ENCODE measurements at places on chromosomes 1 and 21. TPM values are rescaled to one million over a fixed set of nuclear protein-coding genes. Genes with fewer than 3 reads are reported as not detected.
A peak's percentile ranks its signal among the peaks of the same experiment; 100 is the strongest.

DNA sequence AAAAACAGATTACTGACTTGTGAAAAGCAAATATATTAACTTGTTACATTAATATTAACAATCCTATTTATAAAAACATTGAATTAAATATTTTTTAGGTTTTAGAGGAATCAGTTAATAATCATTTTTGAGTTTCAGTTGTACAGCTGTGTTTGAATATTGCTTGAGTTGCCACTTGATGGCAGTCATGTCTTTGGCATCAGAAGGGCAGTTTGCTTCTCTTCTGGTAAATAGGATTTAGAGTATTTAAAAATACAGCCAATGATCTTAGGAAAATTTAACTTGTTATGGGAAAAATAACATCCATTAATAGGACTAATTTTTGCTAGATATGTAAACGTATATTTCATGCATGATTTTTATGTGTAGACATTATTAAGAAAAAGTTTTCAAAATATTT, 234.1 kb downstream of the NCAM2 start:
- DNase-seq, result peak; percentile 42

DNA sequence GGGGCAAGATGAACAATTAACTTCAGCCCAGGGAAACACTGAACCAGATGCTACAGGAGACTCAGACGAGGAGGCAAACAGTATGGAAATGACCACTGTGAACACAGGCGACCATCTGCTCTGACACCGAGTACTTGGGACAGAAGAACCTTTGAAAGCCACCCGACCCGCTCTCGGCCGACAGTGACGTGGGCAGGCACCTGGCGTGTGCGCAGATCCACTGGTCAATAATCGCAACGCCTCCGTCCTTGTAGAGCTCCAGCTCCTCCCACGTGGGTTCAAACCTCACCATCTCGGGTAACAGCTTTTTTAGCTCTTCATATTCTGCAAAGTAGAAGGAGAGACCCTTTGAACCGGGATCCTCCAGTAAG, 20.3 kb downstream of the POFUT2 start:
- no peak for DNase-seq

DNA sequence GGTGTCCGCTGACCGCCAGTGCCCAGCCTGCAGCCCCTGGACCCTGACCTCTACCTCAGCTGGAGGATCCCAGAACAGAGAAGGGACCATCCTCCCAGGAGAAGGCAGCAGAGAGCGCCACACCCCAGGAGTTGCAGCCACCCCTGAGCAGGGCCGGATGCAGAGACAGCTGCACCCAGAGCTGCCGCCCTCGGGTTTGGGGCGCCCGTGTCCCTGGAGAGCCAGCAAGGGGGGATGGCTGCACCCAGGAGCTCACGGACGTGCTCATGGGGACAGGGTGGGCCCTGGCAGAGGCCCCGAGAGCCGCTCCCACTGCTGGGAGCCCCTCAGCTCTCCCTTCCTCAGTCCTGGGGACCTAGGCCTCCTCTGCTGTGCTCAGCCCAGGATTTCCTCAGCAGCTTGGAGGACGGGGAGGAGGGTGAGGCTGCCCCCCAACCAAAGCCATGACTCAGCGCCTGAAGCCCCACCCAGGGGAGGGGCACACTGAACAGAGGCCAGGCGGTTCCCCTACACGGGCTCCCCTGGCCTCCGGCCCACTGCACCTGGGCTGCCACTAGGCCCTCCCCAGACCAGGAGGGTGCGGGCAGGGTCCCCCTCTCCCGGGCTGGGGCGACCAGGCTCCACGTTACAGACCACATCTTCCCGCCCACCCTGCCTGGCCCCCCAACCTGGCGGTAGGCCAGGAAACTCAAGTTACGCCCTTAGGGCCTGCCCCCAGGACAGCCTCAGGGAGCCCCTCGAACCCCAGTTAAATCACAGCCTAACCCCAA, 2.2 kb downstream of the ACAP3 start:
- DNase-seq, result peak; percentile 44

SIK1 gene
- 0.65 TPM for total RNA-seq

All from neural progenitor cell (in vitro differentiated cells).